ENCODE measurements at places on chromosomes 7 and 10. TPM values are rescaled to one million over a fixed set of nuclear protein-coding genes. Genes with fewer than 3 reads are reported as not detected.

- no peak for DNase-seq
- H3K27me3 ChIP-seq = no peaks in the 10 kb centered on the region
- H3K27ac ChIP-seq = peak overlapping the region; percentile 99
- H3K4me3 ChIP-seq = no peak overlapping the region
Measured at GRCh38 chr10:126903656-126904360, 1.4 kb upstream of the DOCK1 start.

DNA sequence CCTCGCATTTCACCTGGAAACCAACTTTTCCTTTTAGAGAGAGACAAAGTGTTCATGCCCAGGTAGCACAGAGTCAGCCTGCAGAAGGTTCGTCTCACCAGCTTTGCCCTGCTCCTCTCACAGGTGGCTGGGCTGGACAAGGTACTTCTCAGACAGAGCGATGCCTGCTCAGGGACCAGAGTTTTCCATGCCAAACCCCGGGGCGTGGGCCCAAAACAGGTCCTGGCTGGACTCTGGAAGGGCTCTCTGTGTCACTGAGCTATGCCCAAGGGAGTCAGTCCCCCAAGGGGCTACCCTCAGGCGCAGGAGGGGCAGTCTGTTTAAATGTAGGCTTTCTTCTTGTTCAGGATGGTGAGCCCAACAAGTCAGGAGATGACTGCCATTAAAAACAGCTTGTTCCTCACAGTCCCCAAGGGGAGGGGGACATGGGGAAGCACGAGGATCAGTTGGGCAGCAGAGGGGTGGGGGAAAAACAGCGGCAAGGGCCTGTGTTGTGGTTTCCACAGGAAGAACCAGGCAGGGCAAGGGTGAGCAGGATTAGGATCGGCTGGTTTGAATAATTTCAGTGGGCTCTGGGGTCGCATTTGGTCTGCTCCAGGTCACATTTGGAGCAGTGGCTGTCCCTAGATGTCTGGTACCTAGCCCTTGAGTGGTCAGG, 55.5 kb upstream of the FIGNL1 start:
- H3K27me3 ChIP-seq = no peaks in the 10 kb centered on the region
- peaks cover 1% of the 10 kb centered on the region for H3K36me3 ChIP-seq
- no peaks in the 10 kb centered on the region for H3K4me1 ChIP-seq

The ANKRD30A gene
- not detected for total RNA-seq

The PDZD7 gene
- total RNA-seq = 1.5 TPM

GRCh38 chr10:68032113-68032512, 43.0 kb downstream of the HERC4 start:
- no peaks in the 10 kb centered on the region for H3K27me3 ChIP-seq
- peaks cover 1% of the 10 kb centered on the region for H3K36me3 ChIP-seq
- no peak overlapping the region for H3K4me3 ChIP-seq
- no peaks in the 10 kb centered on the region for H3K4me1 ChIP-seq
- DNase-seq = no peak
- H3K27ac ChIP-seq = no peak overlapping the region

- H3K36me3 ChIP-seq = no peaks in the 10 kb centered on the region
- H3K4me3 ChIP-seq = no peak overlapping the region
- H3K4me1 ChIP-seq = no peaks in the 10 kb centered on the region
- H3K27ac ChIP-seq = no peak overlapping the region
Measured at GRCh38 chr7:121831801-121832200, 41.2 kb upstream of the PTPRZ1 start.

DNA sequence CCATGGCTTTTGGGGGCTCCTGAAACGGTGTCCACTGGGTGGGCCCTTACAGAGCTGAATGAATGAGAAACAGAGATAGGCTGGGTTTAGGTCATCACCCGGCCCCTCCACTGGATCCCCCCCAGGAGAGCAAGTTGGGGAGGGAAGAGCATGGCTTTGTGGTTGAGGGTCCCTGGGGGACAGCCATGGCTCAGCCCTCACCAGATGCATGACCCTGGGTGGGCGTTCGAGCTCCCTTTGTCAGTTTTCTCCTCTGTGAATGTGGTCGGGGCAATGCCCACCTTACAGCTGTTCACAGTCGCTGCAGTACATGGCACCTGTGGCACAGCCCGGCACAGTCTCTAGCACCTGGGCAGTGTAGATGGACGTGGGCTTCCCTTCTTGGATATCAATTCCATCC, 40.6 kb upstream of the CXCL12 start:
- DNase-seq = no peak
- H3K36me3 ChIP-seq = no peaks in the 10 kb centered on the region

DNA sequence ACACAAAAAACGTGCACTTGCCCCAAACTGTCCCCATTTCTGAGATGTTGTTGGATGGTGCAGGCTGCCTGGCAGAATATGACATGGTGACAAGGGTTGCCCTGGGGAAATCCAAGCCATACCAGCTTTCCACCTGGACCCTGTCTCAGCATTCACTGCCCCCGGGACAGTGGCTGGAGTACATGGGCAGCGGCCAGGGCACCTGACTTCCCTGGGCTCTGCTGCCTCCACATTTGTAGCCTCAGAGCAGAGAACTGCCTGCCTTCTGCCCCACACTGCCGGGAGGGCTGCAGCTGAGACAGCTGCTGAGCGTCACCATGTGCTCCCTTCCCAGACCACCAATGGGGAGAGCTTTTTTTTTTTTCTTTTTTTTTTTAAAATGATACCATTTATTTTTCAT, 222.9 kb upstream of the ZNF32 start:
- no peaks in the 10 kb centered on the region for H3K36me3 ChIP-seq
- DNase-seq = no peak
- no peaks in the 10 kb centered on the region for H3K4me1 ChIP-seq
- H3K27me3 ChIP-seq = no peaks in the 10 kb centered on the region
- no peak overlapping the region for H3K4me3 ChIP-seq

The CD36 gene
- not detected for total RNA-seq

The FXYD4 gene
- total RNA-seq = not detected

- H3K4me3 ChIP-seq = no peak overlapping the region
- peaks cover 33% of the 10 kb centered on the region for H3K4me1 ChIP-seq
- no peaks in the 10 kb centered on the region for H3K36me3 ChIP-seq
- H3K27me3 ChIP-seq = no peaks in the 10 kb centered on the region
- DNase-seq = no peak
Measured at GRCh38 chr7:151426904-151427704, 12.8 kb downstream of the CRYGN start.

The TUBAL3 gene
- total RNA-seq = 0.39 TPM

DNA sequence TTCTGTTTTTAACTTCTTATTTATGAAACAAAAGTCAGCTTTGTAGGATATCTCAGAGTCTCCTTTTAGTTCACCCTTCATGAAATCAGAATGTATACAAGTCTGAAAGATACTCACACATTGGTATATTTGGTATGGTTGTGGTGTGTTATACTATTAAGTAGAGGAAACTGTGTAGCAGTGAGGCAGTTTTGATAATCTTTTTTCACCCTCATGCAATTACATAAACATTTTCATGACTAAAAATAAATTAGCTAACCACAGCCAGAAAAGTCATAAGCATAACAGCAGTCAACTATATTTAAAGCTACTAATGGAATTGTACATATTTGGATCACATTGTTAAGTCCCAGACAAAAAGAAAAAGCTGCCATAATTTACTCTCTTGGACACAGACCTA, 62.1 kb downstream of the FAM185A start:
- no peaks in the 10 kb centered on the region for H3K36me3 ChIP-seq
- no peaks in the 10 kb centered on the region for H3K4me1 ChIP-seq
- no peak overlapping the region for H3K27ac ChIP-seq
- H3K27me3 ChIP-seq = no peaks in the 10 kb centered on the region
- no peak for DNase-seq

DNA sequence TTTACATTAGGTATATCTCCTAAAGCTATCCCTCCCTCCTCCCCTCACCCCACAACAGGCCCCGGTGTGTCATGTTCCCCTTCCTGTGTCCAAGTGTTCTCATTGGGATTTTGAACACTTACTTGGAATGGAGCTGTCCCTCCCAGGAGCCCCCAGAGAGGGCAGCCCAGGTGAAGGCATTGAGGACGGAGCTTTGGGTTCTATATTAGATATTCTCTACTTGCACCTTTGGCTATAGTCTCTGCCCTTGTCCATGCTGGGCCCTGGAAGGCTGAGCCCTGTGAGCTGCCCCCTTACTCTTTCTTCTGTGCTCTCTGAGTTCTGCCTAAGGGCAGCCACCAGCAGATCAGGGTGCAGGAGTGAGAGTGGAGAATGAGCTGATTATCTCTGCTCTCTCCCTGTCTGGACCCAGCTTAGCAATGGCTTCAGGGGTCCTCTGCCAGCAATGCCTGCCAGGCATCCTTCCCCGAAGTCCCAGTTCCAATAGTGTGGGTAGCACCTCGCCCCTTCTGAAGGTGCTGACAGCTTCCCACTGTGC, 11.2 kb downstream of the ADRA2A start:
- H3K27ac ChIP-seq = no peak overlapping the region
- no peaks in the 10 kb centered on the region for H3K27me3 ChIP-seq
- no peaks in the 10 kb centered on the region for H3K4me1 ChIP-seq
- no peak overlapping the region for H3K4me3 ChIP-seq

DNA sequence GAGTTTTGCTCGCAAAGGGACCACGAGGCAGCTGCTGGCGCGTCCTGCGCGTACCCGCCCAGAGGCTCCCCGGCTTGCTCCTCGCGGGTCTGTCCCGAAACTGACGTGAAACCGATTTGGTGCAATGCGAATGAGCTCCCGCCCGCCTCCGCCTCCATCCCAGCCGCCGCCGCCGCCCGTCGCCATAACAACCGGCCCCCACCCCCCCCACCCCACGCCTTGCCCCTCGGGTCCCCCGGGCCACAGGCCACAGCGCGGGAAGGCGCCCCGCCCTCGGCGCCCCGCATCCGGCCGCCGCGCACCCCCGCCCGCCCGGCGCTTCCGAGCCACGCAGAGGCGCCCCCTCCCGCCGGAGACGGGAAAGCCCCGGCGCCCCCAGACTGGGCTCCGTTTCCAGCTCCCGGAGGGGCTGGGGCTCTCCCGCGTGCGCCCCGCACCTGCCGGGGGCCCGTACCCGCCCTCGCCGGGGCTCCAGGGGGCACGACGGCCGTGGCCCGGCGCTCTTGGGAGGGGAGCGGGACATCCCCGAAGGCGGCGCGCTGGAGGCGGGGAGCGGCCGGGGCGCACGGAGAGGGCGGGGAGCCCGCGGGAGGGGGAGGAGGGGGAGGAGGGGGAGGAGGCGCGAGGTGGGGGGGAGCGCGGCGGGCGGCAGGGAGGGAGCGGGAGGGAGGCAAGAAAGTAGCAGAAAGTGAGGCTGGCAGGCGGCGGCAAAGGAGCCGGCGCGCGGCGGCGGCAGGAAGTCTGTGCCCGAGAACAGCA, at the start of gene CAMK1D:
CAMK1D (plus strand) TSS at position 678 of the 759 bp plus-strand sequence.
- no peaks in the 10 kb centered on the region for H3K36me3 ChIP-seq
- H3K27ac ChIP-seq = no peak within 1 kb of the TSS
- 0 out of 2 replicates have a peak, but pooled peaks cover 2% of the 10 kb centered on the region for H3K27me3 ChIP-seq
- DNase-seq = peak; percentile 68
- H3K4me3 ChIP-seq = peak within 1 kb of the TSS; percentile 67

- no peaks in the 10 kb centered on the region for H3K27me3 ChIP-seq
- DNase-seq = no peak
- H3K4me3 ChIP-seq = no peak overlapping the region
- H3K4me1 ChIP-seq = no peaks in the 10 kb centered on the region
Measured at GRCh38 chr7:107641676-107642075, 19.0 kb upstream of the SLC26A4 start.

- DNase-seq = no peak
- 0 out of 2 replicates have a peak, but pooled peaks cover 3% of the 10 kb centered on the region for H3K27me3 ChIP-seq
- H3K27ac ChIP-seq = no peak overlapping the region
- no peaks in the 10 kb centered on the region for H3K36me3 ChIP-seq
- H3K4me3 ChIP-seq = peak overlapping the region; percentile 62
Measured at GRCh38 chr7:70595755-70596597, 536.0 kb upstream of the GALNT17 start.

GRCh38 chr7:123539871-123540270, 5.5 kb upstream of the IQUB start:
- H3K4me1 ChIP-seq = no peaks in the 10 kb centered on the region
- no peak overlapping the region for H3K4me3 ChIP-seq
- no peaks in the 10 kb centered on the region for H3K36me3 ChIP-seq
- DNase-seq = no peak
- H3K27ac ChIP-seq = no peak overlapping the region

All from Caco-2 (cell line).